G401 (cell line): ENCODE measurements at places on chromosomes 12 and 14. TPM values are rescaled to one million over a fixed set of nuclear protein-coding genes. Genes with fewer than 3 reads are reported as not detected.

Gene LRP1-AS
- not detected in 2 replicates for total RNA-seq

Gene WDHD1
- total RNA-seq: 14.8 and 20.7 TPM in 2 replicates

Gene COX8C
- not detected in 2 replicates for total RNA-seq

Gene GLIPR1L1
- total RNA-seq: not detected in 2 replicates

Gene TRAFD1
- 31.8 and 47.3 TPM in 2 replicates for total RNA-seq

Gene ARF6
- total RNA-seq: 40.2 and 48.0 TPM in 2 replicates
